ENCODE measurements at places on chromosomes 6 and 20.

- DNase-seq: peak; percentile 95
These were observed 291.1 kb downstream of the CLIC5 start for GRCh38 chr6:45724511-45724910.

DNA sequence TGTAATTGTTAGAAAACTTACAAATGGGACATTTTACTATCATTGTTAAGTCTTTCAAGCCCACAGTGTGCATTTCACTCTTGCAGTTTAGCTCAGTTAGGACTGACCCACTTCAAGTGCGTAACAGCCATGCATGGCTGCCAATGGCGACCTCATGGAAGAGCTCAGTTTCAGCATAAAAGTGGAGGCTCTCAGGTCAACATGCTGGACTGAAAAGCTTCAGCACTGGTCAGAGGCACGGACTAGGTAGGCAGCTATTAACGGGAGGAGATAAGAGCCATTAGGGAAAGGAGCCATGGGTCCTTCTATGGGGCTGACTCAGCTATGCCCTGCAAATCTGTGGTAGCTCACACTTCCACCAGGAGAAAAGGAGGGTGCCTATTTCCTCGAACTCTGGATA lies 101.8 kb downstream of the TTLL2 start:
- DNase-seq: no peak

DNA sequence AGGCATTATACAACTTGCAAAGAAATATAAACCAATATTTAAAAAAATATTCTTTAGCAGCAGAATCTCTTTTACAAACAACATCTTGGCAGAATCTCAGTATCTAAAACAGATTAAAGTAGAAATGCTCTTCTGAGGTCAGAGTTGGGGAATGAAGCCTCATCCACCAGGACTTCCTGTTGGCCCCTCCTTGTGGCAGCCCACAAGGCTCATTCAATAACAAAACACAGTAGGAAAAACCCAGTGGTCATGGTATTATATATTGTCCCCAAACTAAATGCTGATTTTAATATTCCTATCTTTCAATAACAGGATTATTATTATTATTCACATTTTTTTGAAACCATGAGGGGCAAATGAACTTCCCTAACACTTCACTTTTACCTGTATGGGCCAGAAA lies 368.6 kb downstream of the BTBD9 start:
- DNase-seq: peak; percentile 75

GRCh38 chr20:31705191-31705590 lies 17.5 kb downstream of the BCL2L1 start:
- no peak for DNase-seq

GRCh38 chr6:89927264-89927663 lies 33.0 kb downstream of the GJA10 start:
- DNase-seq: no peak

- no peak for DNase-seq
These were observed 28.4 kb upstream of the LY86 start for GRCh38 chr6:6559994-6560570.

- peak; percentile 54 for DNase-seq
These were observed 42.2 kb downstream of the C6orf132 start for GRCh38 chr6:42100029-42100901.

- no peak for DNase-seq
These were observed 30.9 kb upstream of the EDN3 start for GRCh38 chr20:59269411-59270025.

GRCh38 chr6:154297721-154298120 lies 58.9 kb downstream of the IPCEF1 start:
- peak; percentile 28 for DNase-seq

- DNase-seq: no peak
These were observed 2.5 kb downstream of the RIPOR2 start for GRCh38 chr6:24933266-24933665.

DNA sequence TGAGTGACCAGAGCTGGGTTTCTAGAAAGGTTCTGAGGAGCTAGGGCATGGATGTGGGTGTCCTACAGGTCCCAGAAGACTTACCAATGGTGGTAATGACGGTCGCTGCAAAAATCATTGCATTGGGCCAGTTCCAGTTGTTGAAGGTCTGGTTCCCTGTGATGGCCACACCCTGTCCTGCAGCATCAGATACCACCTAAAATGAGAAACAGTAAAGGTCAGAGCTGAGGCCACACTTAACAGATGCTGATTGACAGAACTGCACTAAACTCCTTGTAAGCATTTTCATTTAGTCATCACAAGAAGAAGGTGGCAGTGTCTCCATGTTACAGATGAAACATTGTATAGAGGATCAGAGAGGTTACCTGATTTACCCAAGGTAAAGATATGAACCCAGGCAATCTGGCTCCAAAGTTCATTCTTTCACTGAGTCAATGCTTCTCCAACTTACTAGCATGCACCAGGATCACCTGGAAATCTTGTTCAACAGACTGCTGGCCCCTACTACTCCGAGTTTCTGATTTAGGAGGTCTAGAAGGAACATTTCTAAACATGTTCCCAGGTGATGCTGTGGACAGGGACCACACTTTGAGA lies 33.4 kb downstream of the KCNK5 start:
- no peak for DNase-seq

GRCh38 chr6:128558924-128559323 lies 38.5 kb upstream of the PTPRK start:
- no peak for DNase-seq

- DNase-seq: no peak
These were observed 49.8 kb downstream of the KCTD20 start for GRCh38 chr6:36492621-36493020.

DNA sequence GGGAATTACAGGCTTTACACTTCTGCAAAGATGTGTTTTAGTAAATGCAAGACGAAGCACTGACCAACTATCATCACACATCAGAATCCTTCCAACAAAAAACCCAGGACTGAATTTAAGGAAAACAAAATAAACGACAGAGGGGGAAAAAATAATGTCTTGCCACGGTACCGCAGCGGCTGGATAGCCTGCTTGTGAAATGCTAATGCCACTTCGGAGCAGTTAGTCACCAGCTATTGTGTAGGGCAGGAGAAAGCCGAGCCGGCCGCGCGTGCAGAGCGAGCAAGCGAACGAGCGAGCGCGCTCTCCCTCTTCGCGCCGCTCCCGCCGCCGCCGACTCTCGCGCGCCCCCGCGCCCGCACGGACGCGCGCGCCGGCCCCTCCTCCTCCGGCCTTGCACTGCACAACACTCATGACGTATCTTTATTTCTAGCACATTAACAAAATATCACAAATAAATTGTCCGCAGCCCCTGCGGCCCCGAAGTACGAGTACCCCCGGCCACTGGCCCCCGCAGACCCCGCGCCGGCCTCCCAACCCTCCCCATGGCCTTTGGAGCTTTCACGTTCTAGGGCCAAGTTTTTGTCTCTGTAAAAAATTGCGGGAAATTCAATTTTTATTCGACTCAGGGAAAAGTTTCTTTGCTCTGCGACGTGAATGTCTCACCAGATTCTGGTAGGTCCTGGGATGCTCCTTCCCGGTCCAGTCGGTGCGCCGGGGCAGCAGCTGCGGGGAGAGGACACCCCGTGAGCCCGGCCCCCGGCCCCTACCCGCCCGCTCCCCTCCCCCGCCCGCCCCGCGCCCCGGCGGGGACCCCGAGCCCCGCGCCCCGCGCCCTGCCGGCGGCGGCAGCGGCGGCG lies 1.0 kb downstream of the PHIP start:
- peak; percentile 95 for DNase-seq

GRCh38 chr6:96651816-96652215 lies 88.9 kb downstream of the FHL5 start:
- no peak for DNase-seq

- no peak for DNase-seq
These were observed 79.6 kb downstream of the PTPN1 start for GRCh38 chr20:50589548-50590347.

- no peak for DNase-seq
These were observed 284.2 kb upstream of the SGK1 start for GRCh38 chr6:134602123-134602522.

DNA sequence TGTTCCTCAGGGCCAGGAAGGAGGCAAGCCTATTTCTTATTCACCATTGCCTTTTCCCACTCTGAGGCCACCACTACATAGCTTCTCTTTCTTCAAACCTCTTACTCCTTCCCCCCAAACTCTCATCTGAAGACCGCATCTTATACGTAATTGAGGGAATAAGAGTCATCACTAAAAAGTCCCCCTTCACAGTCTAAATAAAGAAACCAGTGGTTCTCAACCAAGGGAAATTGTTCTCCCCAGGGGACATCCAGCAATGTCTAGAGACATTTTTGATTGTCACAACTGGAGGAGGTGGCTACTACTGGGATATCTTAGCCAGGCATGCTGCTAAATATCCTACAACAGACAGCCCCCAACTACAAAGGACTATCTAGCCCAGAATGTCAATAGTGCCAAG lies 327.6 kb upstream of the CNR1 start:
- DNase-seq: no peak

GRCh38 chr20:32248043-32248442 lies 29.4 kb upstream of the KIF3B start:
- DNase-seq: peak; percentile 20

- DNase-seq: peak; percentile 85
These were observed 154.5 kb downstream of the HACE1 start for GRCh38 chr6:104705095-104705707.

DNA sequence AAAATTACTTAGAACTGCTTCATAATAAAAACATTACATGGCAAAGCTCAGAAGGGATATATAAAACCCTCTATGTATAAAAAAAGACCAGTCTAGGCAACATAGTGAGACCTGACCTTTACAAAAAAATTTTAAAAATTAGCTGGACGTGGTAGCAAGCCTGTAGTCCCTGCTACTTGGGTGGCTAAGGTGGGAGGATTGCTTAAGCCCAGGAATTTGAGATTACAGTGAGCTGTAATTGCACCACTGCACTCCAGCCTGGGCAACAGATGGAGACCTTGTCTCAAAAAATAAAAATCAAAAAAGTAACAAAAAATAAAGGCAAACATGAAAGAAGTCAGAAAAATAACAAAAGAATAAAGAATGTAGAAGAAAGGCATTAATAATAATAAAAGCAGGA lies 21.5 kb upstream of the TPD52L1 start:
- DNase-seq: no peak

DNA sequence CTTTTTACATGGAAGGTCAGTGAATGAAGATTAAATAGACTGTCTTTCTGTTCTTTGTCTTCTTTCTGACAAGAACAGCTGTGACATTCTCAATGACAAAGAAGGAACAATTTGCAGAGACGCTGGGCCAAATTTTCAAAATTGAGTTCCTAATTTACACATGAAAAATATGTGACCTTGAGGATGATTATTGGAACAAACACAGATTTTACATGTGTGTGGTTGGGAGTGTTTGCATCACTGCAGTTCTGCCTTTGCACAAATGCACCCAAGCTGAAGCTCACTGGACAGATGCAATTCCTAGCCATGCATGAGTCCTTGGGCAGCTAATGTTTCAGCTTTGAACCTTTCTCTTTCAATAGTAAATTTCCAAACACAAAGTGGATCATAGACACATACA lies 350.8 kb downstream of the QKI start:
- DNase-seq: no peak

- DNase-seq: no peak
These were observed 38.4 kb downstream of the FAM110A start for GRCh38 chr20:871948-872347.

DNA sequence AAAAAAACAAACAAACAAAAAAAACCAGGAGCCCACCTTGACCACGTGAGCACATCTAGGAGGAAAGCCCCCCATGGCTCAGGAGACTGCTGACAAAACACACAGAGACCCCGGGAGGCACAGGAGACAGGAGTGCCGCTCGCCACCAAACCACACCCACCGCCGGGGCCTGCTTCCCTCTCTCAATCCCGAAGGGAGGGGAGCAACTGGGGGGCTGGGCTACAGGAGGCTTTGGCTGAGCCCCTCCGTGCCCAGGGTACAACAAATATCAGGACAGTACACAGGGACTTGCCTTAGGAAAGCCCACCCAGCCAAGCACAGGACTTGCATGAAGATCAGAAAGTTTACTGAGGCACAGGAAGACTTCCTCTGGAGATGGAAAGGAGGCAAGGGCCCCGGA lies 102.5 kb downstream of the TAF4 start:
- no peak for DNase-seq

DNA sequence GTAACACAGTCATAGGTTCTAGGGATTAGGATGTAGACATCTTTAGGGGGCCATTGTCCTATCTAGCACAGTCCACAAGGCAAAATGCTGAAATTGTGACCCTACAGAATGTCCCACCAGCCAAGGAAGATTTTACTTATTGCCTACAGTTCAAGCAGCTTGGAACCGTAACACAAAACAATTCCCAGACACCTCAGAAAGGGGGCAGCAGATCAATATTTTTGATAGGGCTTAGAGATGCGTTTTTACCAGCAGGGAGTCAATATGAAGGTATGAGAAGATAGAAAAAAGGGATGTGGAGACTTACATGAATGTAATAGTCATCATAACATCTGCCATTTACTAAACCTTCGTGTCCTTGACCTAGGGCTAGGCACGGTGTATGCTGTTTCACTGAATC lies 81.0 kb downstream of the TMEM170B start:
- DNase-seq: peak; percentile 49

DNA sequence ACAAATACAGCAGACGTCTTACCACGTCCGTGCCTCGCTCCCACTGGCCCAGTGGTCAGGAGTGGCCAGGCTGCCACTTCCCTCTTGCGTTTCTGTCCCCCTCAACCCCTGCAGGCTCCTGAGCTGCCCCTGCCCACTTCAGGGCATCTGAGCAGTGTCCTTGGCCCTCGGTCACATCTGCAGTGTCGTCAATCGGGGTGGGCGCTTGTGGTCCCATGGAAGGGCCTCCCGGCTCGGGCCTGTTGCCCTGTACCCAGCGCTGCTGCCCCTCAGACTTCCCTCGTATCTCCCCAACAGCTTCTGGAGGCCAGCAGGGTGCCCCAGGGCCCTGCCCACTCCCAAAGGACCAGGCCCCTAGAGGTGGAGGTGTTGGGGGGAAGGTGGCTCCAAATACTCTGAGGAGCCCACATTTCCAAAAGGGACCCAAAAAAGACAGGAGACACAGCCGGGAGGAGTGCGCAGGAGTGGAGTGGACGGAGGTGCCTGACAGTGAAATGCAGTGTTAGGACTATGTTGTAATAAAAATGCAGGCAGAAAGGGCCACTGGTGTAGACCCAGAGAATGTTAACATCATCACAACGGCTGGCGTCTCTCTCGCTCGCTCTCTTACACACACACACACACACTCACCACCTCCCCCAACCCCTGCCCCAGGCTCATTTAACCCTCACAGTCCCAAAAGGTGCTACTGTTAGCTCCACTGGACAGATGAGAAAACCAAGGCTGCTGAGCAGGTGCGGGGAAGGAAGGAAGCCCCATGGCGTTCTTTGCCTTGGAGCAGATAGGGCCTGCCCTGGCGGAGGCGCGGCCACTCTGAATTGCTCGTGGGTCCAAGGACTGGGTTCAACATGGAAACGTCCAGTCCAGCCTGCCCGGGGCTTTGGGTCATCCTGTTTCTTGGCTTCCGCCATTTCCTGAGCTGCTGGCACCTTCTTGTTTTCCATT lies 343.9 kb downstream of the ZFAND3 start:
- no peak for DNase-seq

GRCh38 chr6:157134402-157135047 lies 188.8 kb downstream of the TMEM242 start:
- DNase-seq: peak; percentile 50
